ENCODE measurements at places on chromosomes 12 and 14.

- no peak for DNase-seq
These were observed 20.6 kb upstream of the BDKRB1 start for GRCh38 chr14:96235426-96235825.

DNA sequence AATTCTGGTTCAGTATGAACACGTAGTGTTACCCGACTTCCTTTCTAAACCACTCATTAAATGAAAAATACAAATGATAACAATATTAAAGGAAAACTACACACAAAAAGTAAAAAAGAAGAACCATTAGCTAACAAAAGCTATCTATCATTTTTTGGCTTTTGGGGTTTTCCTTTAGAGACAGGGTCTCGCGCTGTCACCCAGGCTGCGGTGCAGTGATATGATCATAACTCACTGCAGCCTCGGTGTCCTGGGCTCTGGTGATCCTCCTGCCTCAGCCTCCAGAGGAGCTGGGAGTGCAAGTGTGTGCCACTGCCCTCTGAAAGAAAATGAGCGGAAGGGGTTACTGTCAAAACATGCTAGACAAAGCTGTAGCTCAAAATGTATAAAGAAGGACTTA, 238.2 kb upstream of the AVPR1A start:
- DNase-seq, result no peak

GRCh38 chr14:92729634-92730358, 18.6 kb downstream of the LGMN start:
- no peak for DNase-seq

GRCh38 chr14:25150934-25151790, 101.2 kb upstream of the STXBP6 start:
- DNase-seq, result peak; percentile 2

GRCh38 chr12:109586385-109587296, 13.0 kb downstream of the MVK start:
- DNase-seq, result peak; percentile 72

GRCh38 chr12:45256721-45257120, 40.8 kb downstream of the ANO6 start:
- no peak for DNase-seq
